DMS79 (cell line): ENCODE measurements at places on chromosomes 5 and 9.

DNA sequence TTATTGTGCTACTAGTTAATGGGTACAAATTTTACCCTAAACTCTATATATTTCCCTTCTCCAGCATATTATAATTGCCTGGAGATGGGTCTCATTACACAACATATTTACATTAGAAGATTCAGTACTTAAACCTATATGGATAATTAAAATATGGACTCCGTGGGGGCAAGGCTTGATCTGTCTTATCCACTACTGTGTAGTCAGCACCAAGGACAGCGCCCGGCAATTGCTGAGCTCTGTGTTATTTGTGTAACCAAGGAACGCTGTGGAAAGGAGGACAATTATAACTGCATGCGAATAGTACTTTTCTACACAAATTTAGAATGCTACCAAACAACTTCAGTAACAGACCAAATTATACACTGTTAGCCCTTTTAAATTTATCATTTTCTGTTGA, 77.7 kb downstream of the DNAH5 start:
- DNase-seq = no peak

- no peak for DNase-seq
These were observed 87.4 kb downstream of the TEK start for GRCh38 chr9:27196383-27196782.

DNA sequence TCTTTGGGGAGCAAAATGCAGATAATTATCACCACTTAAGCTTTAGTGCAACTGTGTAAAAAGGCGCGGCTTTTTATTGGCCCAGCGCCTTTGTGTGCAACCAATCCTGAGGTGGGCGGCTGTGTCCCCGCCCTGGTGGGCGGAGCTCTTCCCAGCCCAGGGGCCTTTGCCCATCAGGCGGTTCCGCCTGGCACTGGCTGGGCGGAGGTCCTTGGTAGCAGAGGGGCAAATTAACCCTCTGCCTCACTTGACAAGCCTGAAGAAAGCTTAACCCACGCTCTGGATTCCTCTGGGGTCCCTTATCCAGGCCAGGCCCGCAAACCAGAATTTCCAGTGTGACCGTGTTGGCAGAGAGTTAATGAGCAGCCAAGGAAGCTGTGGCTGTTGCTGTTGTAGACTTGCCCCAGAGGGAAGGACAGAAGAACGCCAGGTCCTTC, 12.8 kb upstream of the NIPAL4 start:
- DNase-seq = no peak

GRCh38 chr5:179413086-179413690, 67.9 kb upstream of the ADAMTS2 start:
- no peak for DNase-seq

DNA sequence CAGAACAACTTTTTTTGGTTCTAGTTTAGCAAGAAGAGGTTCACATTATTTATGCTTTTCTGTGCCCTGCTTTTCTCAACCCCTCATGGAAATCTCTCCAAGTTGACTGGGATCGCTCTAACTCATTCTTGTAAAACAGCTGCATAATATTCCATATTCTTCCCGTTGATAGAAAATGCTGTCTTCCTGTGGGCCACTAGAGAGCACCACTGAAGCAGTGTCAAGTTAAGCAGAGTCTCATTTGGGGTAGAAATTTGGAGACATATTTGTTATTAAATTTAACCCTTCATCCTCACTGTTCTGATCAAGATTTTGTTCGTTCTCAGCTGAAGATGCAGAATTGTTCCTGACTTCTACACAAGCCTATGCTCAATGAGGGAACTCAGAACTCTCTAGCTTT, 140.1 kb downstream of the CEMIP2 start:
- DNase-seq = no peak

- DNase-seq = no peak
These were observed 22.7 kb downstream of the AGXT2 start for GRCh38 chr5:35024911-35025510.

GRCh38 chr5:78604689-78605285, 43.8 kb downstream of the LHFPL2 start:
- no peak for DNase-seq

- no peak for DNase-seq
These were observed 3.8 kb upstream of the FAM120A start for GRCh38 chr9:93447655-93448054.

DNA sequence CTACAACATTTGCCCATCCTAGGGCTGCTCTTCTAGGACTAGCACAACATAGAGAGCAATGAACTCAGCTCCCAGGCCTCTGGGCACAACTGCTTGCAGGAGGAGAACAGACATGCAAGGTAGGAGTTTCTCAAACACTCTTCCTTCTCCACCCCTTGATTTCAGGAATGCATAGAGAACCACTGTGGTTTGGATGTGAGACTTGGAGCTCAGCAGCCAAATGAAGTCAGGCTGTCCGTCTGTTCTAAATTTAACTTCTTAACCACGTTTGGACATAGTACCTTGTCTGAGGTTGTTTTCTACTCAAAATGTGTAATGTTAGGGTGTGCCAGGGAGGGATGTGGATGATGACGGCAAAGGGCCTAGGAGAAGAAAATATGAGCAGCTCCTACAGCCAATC, 515.1 kb upstream of the TNC start:
- DNase-seq = no peak

DNA sequence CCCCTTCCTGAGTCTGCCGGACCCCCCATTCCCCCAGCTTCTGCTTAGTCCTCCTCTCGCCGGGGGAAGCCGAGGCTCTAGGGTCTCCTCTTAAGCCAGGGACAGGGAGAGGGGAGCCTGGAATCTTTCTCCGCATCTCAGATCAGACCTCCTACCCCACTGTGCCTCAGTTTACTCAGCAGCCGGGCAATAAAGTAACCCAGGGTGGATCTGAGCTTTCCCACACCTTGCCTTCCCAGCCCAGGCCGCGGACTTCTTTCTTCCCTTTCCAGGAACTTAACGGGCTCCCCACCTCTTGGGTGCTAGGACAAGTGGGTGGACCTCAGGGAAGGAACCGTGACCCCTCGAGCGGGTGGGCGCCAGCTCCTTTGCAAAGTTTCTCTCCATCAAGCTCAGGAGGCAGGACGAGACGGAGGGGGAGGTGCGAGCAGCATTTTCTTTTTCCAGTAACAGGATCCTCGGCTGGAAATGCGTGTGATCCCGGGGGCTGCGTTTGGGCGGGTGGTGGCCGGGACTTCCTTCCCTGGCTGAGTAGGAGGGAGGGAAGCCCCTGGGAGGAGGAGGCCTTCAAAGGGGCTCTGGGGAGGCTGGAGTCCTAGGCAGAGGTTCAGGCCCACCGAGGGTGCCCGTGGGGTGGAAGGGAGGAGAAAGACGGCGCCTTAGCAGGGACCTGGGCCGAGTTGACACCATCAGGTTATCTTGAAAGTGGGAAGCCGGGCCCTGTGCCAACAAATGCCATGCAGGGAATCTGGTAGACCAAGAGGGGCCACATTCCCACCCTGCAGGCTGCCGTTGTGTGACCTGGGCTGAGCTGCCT, 795 bp downstream of the DAB2IP start:
- DNase-seq = no peak

DNA sequence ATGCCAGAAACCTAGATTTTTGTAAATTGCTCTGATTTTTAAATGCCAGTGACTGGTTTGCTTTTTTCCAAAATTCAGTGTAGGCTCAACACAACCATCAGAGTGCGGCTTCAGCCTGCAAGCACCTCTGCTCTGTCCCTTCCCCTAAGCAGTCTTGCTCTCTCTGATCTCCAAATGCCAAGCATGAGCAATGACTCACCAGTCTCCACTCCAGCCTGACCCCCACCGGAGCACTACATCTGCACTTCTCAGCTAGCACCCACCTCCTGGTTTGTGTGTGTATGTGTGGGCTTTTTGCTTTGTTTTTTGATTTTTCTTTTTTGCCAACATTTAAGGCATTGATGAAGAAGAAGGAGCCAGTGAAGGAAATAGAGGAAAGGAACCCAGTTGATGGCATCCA, 61.4 kb upstream of the ADRA1B start:
- no peak for DNase-seq

DNA sequence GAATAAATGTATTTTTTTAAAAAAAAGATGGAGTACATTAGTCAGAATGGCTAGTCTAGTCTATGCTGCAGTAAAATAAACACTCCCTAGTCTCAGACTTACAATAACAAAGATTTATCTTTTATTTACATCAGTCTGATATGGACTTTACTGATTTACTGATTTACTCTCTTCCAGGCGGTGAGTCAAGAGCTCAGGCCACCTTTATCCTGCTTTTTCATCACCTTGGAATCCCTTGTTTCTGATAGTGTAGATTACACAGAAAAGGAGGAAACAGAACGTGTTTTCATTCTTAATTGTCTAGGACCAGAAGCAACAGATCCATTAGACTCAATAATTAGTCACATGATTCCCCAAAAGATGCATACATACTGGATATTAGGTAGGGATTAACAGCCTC, 290.1 kb upstream of the TRPC7 start:
- DNase-seq = no peak

GRCh38 chr5:12920527-12920926, 1016.3 kb upstream of the CTNND2 start:
- no peak for DNase-seq

DNA sequence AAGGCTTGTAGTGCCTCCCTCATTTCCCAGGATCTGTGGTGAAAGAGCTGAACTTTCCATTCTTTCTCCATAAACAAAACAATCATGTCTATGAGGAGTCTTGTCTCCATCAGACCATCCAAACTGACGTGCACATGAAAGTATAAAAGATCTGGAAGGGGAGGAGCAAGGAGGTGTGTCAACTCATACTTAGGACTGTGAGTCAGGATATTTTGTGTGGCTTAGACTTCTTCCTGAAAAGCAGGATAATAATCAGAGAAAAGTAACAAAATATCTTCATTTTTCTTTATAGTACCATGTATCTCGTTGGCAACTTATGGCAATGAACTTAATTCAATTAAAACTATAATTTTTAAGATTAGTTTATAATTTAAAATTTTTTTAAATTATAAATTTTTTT, 96.0 kb upstream of the PRRC1 start:
- DNase-seq = no peak

GRCh38 chr5:145245354-145245753, 589.8 kb downstream of the PRELID2 start:
- no peak for DNase-seq

GRCh38 chr9:8736805-8737204, 937.2 kb upstream of the DMAC1 start:
- DNase-seq = no peak
